ENCODE measurements at places on chromosomes 7 and 10.

- no peak for DNase-seq
These were observed 62.6 kb downstream of the CACNB2 start for GRCh38 chr10:18202680-18203460.

GRCh38 chr10:100825325-100825875, 80.0 kb downstream of the PAX2 start:
- no peak for DNase-seq

DNA sequence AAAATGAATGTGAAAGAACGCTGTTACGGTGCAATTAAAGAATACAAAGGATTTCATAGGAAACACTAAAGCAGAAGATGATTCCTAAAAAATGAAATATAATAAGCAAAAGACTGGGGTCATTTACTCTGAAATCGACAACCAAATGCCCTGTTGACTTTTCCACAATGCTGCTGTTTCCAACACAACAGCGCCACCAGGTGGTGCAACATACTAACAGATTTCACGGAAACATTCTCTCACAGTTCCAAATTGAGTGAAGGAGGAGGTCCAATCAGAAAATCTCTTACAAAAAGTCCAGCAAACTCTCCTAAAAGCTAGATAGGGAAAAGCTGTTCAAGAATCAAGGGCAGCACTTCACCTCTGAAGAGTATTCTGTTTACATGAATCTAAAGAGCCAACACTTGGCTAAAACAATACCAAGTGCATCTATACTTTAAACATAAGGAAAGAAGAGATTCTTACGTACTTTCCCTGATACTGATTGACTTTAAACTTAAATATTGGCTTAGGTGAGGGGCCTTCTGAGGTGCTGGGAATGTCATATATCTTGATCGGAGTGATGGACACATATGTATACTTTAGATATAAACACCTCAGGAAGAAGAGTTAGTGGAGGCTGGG, 55.9 kb downstream of the UPF2 start:
- DNase-seq, result peak; percentile 3

- DNase-seq, result no peak
These were observed 145.5 kb downstream of the TRIL start for GRCh38 chr7:28812616-28813015.

DNA sequence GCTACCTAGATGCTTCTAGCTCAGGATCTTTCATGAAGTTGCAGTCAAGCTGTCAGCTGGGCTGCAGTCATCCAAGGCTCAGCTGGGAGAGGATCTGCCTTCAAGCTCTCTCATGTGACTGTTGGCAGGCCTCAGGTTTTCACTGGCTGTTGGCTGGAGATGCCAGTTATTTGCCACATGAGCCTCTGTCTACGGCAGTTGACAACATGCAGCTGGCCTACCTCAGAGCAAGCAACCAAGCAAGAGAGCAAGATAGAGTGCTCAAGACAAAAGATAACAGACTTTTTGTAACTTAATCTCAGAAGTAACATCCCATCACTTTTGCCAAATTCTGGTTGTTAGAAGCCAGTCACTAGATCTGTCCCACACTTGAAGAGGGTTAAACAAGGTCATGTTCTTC, 125.8 kb downstream of the TPST1 start:
- DNase-seq, result no peak

GRCh38 chr10:121516093-121516865, 82.0 kb downstream of the FGFR2 start:
- no peak for DNase-seq

GRCh38 chr10:24622781-24623301, 100.8 kb downstream of the ARHGAP21 start:
- no peak for DNase-seq

DNA sequence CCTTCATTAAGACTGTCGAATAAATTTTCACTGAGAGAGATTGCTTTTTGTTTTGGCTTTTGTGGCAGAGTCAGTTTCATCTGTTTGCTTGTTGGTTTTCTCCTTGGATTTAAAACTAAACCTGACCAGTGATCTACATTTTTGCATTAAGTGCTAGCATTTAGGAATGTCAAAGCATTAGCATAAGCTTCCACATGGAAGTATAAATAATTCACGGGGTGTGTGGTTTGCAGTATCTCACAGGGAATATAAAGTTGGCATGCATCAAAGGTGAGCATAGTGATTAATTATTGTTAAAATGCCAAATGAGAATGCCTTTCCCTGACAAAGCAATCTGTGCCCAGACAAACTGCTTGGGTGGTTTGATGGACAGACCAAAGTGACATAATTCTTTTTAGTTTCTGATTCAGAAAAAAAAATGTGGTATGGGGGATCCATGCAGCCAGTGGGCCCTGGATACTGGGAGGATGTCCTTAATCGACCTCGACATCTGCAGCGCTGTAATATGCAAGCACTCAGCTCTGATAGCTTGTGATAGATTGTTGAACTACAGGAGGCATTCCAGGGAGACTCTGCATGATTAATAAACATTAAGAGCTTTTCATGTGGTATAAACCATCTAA, 339.3 kb upstream of the POM121L12 start:
- no peak for DNase-seq

DNA sequence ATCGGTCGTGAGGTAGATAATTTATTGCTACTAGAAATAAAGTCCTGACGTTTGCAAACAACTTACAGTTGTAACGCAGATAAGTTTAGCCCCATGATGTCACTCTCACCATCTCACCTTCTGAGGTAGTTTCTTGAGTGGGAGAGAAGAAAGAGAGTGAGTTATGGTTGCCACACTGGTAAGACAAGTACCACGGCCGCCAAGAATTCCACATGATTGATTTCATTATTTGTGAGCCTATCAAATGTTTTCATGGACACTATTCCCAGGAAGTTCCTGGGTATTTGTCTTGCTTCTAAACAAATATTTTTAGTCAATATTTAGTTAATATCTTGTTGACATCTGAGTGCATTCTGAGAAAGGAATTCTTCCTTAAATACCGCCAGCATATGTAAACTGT, 339.4 kb upstream of the KIAA1217 start:
- DNase-seq, result no peak

GRCh38 chr7:137519947-137520346, 176.4 kb upstream of the PTN start:
- no peak for DNase-seq

- no peak for DNase-seq
These were observed 119.7 kb upstream of the YAE1 start for GRCh38 chr7:39446546-39446945.

DNA sequence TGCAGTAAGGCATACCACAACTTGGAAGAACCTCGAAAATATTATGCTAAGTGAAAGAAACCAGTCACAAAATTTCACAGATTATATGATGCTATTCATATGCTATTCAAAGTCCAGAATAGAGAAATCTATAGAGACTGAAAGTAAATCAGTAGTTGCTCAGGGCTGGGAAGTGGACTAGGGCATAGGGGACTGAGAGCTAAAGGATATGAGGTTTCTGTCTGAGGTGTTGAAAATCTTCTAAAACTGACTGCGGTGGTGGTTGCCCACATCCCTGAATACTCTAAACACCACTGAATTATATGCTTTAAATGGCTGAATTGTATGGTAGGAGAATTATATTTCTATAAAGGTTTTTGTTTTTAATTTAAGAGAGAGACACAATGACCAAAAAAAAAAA, 161.3 kb downstream of the ELAPOR2 start:
- DNase-seq, result no peak

DNA sequence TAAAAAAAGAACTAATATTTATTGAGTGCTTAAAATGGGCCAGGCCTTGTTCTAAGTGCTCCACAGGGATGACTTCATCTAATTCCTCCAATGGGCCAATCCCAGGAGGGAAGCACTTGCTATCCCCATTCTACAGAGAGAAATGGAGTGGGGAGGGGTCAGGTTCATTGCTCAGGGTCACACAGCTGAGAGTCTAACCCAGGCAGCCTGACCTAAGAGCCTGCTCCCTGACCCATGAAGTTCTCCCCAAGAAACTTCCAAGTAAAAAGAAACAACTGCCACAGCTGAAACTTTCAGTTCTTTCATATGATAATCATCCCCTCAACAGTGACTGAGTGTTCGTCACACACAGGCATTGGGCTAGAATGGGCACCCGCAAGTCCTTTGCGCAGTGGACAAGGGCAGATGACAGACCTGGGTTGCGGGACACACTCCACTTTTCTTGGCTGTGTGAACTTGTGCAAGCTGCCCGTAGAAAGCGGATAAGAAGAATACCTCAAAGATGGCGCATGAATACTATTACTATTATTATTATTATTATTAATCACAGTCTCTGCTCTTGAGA, 39.7 kb downstream of the BEND7 start:
- DNase-seq, result no peak

DNA sequence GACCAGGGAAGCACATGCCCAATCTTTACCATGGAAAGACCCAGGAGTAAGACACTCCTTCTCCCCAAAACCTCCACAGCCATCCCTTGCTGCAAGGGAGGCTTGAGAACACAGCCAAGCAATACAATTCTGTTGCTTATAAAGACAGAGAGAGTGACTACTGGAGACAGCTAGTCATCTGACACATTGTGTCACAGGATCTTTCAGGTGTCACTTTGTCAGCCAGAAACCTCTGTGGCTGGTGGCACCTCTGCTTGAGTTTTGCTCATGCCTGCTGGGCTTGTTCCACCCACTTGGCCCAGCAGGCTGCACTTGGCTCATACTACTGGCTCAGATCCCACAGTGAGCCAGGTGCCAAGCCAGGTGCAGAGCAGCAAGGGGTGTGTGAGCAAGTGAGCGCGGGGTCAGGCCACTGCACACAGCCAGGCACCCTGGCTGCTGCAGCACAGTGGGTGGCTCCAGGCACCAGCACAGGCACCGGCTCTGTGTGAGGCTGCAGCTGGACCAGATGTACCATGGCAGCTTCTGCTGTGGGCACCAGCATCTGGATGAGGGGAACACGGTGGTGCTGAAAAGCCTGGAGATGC, 12.4 kb upstream of the PRLHR start:
- no peak for DNase-seq

GRCh38 chr10:1413256-1413655, 324.1 kb downstream of the ADARB2 start:
- no peak for DNase-seq

GRCh38 chr7:104886651-104887050, 127.4 kb upstream of the KMT2E start:
- DNase-seq, result no peak

- DNase-seq, result no peak
These were observed 637.6 kb upstream of the IGFBP3 start for GRCh38 chr7:46558482-46559193.

- no peak for DNase-seq
These were observed 13.9 kb downstream of the TRIM8 start for GRCh38 chr10:102657984-102658724.

DNA sequence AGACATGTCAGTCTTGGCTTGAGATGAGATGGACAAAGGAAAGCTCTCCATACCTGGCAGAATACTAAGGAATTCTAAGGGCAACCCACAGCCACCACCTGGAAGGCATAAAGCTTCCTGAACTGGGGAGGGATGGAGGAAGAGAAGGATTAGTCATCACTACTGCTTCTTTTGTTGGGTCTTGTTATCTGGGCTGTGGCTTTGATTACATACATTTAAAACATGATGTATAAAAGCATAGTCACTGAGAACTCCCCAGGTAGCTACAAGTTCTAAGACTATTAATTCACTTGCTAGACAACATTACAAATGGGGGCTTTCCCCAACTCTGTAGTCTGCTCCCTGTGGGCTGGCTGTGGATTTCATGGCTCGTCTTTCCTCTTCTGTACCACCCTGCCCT, 58.2 kb downstream of the RBM33 start:
- no peak for DNase-seq

DNA sequence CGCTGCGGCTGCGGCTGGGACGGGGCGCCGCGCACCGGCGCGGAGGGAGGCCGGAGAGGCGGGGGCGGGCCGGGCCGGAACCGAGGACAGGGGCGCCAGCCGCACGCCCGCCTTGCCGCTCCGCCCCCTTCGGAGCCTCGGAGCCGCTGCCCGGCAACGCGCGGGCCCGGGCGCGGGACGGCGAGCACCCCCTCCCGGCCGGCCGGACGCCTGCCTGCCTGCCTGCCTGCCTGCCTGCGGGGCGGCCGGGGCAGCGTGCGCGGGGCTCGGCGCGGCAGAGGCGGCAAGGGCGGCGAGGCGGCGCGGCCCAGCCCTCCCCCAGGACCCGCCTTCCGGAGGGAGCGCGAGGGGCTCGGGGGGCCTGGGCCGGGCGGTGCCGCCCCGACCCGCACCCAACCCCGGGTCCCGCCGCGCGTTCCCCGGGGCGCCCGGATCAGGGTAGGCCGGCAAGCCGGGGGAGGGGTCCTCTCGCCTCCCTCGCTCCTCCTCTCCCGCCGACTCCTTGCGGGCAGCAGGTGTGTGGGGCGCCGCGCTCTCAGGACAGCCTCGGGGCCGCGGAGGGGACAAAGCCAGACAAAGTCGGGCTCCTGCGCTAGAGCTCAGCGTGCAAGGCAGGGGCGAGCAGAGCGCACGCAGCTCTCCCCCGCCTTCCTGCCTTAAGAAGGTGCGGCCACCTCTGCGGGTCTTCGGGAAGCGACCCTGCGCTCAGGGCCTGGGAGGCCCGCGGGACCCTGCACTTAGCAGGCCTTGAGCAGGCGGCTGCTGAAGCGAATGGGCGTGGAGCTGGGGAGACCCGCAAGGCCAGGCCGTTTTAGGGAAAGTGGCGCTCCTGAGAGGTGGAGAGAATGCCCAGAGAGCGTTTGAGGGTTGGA, at the start of gene KIAA1549:
Gene KIAA1549, minus strand, starts transcription at position 58 of the 872 bp plus-strand sequence. CDS start 120 bp downstream, outside the sequence.
- no peak for DNase-seq

DNA sequence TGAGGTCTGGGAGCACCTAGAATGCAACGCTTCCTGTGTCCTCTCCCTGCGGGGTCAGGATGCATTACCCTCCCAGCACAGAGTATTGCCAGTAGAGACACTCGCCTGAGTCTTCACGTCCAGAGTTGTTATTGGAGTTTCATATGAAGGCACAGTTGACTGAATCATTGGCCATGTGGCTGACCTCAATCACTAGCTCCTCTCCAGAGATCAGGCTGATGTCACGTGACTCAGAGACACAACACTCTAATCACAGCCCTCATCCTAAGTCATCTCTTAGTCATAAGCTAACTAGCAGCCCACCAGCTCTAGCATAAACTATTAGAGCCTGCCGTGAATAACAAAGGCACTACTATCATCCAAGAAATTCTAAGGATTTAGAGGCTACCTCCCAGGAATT, 107.8 kb downstream of the HECW1 start:
- DNase-seq, result no peak

GRCh38 chr10:1410032-1410431, 327.3 kb downstream of the ADARB2 start:
- no peak for DNase-seq

GRCh38 chr10:23172429-23173213, 19.5 kb upstream of the PTF1A start:
- DNase-seq, result no peak

DNA sequence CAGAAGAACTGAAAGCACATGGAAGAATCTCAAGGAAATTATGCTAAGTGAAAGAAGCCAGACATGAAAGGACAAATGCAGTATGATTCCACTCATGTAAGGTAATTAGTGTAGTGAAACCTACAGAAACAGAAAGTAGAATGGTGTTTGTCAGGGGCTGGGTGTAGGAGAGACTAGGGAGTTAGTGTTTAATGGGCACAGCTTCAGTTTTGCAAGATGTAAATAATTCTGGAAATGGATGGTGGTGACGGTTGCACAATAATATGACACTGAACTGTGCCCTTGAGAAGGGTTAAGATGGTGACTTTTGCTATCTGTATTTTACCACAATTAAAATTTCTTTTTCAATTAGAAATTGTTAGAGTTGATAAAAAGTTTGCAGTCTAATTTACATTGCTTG, 157.3 kb upstream of the ADCY1 start:
- DNase-seq, result no peak
